CD4-positive, CD25-positive, alpha-beta regulatory T cell (primary cell): ENCODE measurements at places on chromosomes 3 and 15.

DNA sequence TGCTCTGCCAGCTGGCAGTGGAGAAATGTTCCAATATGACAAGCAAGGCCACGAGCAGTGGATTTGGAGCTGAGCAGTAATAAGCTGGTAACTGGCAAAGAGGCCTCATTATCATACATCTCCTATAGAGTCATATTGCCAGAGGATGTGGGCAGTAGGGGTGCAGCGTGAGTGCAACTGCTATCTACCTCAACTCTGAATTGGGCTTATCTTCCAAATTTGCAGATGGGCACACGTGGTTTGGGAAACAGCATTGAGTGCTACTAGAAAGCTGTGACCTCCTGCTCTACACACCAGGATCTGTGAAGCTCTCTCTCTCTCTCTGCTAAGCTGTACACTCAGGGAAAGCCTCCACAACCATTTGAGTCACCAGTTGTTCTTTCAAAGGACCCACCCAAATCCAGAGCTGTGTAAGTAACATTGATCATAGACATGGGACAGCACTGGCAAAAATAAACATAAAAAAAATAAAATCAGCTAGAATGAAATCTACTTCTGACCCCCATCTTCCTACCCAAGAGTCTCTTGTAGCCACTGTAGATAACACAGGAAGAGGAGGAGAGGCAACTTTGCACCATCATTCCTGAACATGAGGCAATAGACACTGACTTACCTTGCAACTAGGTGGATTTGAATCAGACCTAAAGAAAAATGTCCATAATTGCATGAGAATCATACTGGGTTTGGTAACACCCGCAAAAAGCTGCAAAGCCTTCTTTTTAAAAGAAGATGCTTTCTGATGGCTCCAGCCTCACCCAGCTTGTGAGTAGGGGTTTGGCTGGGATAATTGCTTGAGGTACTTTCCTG, 82.9 kb upstream of the THBS1 start:
- no peak for DNase-seq

- DNase-seq = no peak
Measured at GRCh38 chr3:27730774-27731659, 8.9 kb upstream of the EOMES start.

- DNase-seq = no peak
Measured at GRCh38 chr15:57343048-57343447, 33.3 kb upstream of the CGNL1 start.

DNA sequence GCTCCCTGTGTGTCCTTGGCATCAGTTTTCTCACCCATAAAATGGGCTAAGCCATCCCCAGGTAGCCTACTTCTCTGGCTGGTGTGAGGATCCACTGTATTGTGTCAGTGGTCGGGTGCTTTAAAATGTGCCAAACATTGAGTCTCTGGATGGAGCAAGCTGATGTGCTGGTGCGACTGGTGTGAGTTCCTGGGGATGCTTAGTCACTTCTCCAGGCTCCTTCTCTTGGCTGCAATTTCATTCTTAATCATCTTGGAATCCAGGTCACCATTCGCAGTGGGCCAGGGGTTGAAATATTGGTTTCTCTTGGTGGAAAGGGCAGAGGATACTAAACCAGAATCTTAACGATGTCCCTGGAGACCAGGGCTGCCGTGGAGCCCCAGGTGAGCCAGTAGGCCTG, 29.3 kb downstream of the SCN5A start:
- no peak for DNase-seq

GRCh38 chr3:130711565-130712324, 34.9 kb downstream of the PIK3R4 start:
- DNase-seq = no peak

DNA sequence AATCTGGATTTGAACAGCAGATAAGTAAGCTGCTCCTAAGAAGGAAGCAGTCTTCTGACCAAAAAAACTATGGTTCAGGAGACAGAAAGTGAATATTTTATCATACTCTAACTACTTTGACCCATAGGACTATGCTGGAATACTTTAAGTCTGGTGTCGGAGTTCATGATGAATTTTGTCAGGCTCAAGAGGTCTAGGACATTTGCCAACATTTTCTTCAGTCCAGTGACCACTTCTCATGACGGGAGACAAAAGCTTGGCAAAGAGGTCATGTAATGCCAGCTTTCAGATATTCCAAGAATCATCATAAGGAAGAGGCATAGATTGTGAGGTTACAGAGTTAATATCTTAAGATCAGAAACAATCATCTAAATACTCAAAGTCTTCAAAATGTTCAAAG, 20.5 kb upstream of the DCBLD2 start:
- DNase-seq = no peak

DNA sequence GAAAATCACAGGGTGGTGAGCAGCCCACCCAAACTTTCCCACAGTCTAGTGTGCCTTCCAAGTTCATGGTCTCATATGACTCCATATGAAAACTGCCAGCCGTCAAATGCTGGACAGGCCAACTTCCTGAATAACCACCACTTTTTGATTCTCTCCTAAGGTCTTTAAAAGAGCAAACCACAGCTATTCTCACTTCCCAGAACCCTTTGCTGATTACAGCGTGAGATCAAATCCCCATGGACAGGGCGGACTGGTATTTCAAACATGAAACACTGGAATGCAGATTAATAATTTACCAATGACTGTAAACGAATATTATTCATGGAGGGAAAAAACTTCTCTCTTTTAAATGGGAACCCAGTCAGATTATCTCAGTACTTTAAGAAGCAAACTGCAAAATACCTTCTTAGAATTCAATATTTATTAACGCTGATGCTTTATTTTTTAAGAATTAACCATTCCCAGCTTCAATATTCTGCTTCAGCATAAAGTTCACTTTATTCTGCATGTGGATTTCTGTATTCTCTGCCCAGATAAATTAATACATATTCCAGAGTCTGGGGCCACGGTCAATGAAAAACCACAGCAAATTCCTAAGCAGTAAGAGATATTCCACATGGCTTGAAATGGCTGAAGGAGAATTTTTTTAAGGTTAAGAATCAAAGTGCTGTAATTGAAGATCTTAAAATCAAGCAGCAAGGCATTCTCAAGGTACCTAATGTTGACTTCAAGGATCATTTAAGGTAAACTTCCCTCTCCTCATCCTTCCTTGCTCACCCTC, 42.9 kb downstream of the MYO1E start:
- DNase-seq = no peak

DNA sequence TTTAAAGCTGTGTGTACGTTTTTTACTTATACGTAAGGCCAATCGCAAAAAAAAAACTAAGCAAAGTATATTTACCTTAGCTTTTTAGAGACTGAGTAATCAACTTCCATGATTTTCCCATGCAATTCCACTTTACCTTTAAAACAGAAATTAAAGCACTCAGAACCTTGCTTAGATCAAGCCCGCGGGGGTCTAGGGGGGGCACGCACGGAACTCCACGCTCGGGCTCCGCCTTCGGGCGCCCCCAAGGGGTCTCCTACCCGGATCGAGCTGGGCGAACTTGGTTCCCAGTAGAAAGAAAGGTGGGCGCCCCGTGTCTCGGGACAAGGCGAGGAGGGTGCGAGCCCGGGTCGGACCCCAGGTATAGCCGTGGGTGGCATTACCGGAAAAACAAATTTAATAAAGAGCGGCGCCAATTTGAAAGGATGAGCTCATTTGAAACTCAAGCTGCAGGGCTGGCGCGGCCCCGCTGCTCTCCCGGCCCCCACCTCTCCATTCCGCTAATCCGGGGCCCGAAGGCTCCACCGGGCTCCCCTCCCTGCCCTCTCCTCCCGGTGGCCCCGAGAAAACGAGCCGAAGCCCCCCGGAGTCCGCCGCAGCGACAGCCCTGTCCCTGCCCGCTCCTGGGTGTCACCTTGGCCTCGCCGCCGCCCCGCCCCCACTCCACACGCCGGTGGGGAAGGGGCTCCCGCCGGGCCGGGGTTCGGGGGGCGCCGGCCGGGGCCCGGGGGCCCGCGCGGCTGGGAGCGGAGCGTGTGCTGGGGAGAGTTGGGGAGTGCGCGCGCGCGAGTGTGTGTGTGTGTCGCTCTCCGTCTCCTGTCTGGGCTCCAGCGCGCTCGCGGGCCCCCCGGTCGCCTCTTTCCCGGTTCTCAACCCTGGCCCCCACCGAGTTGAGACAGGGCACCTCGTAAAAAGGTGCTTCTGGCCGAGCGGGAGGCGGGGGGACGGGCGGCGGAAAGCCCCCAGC, 1.5 kb downstream of the IGF2BP2 start:
- no peak for DNase-seq

- no peak for DNase-seq
Measured at GRCh38 chr3:53146319-53146891, 14.6 kb upstream of the PRKCD start.

- DNase-seq = no peak
Measured at GRCh38 chr3:48835650-48836366, 11.9 kb downstream of the PRKAR2A start.

DNA sequence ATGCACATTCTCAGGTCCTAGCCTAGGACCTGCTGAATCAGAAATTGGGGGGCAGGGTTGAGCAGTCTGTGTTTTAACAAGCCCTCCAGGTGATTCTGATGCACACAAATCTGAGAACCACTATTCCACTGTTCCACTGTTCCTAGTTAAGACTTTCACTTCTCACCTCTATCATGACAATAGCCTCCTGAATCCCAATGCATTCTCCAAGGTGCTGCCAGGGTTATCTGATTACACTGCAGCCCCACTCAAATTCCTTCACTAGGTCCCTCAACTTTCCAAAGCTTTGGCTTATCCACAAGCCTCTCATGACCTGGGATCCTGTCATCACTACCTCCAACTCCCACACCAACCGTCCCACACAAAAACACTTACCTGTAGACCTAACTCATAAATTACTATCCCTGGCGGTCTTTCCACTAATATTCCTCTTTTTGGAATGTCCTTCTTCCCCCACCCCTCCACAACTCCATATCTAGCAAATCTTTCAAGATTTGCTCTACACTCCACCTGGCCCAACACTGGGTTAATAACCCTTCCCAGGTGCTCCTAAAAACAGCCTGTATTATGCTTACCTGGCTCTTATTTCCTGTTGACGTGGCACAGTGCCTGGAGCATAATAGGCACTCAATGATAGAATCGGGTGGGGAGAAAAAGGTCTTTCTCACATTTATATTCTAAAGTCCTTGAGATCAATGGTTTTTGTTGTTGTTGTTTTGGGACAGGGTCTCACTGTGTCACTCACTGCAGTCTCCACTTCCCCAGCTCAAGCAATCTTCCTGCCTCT, 27.2 kb downstream of the TBL1XR1 start:
- no peak for DNase-seq

- no peak for DNase-seq
Measured at GRCh38 chr15:93671387-93671943, 559.9 kb upstream of the MCTP2 start.

DNA sequence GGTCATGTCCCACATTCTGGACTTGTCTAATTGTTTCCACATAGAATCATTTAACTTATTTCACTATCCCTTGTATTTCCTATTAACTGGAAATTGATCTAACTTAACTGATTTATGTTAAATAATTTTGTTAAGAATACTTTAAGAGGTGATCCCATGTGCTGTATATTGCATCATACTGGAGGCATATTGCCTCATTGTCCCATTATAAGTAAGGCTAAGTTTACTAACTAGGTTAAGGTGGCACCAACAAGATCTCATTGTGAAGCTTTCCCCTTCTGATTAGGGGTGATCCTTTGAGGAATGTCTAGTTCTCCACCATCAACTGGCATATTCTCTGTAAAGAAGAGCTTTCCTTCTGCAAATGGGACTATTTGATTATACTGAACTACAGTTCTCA, 24.4 kb downstream of the MAP1A start:
- DNase-seq = no peak

DNA sequence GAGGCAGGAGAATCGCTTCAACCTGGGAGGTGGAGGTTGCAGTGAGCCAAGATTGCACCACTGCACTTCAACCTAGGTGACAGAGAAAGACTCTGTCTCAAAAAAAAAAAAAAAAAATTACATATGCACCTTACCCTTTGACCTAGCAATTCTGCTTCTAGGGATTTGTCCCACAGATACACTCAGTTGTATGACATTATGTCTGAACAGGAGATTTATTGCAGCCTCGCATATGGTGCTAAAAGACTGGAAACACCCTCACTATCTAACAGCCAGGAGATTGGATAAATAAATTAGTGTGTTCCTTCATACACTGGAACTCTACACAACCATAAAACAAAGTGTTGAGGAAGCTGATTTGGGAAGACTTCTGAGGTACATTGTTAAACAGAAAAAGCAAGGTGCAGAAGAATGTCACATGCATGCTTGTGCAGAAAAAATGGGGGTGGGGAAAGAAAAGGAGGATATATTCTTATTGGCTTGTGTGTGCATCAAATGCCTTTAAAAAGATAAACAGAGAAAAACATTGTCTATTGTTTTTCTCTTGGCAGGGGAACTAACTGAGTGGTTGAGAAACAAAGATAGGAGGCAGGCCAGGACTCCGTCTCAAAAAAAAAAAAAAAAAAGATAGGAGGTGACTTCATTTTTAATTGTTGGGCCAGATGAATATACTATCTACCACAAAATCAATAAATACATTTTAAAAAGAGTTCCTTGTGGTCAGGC, 30.9 kb downstream of the PPCDC start:
- DNase-seq = no peak

- no peak for DNase-seq
Measured at GRCh38 chr3:187788984-187789857, 44.0 kb upstream of the BCL6 start.
